ENCODE measurements at places on chromosomes 4 and X.

GRCh38 chrX:138411048-138411447, 300.5 kb downstream of the FGF13 start:
- DNase-seq, result no peak

GRCh38 chrX:67781132-67781531, 237.3 kb downstream of the AR start:
- peak; percentile 19 for DNase-seq

DNA sequence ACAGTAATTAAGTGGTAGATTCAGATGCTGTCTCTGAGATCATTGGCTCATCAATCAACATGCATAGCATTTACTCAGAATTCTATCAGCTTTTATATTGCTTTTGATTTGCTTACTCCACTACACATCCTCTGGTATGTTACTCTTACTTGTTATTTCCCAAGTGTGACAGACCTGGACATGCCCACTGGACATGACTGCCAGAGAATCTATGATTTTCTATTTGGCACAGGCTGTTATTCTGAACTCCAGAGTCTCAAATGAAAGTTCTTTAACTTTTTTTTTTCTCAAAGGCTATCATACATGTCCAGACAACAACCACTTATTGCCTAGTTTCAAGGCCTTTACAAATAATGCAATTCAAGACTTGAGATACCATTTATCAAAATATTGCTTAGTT, 116.1 kb upstream of the ARHGAP24 start:
- no peak for DNase-seq

GRCh38 chrX:45633419-45633818, 432.7 kb upstream of the DIPK2B start:
- no peak for DNase-seq

- no peak for DNase-seq
Measured at GRCh38 chr4:123606946-123607542, 210.4 kb downstream of the SPRY1 start.

DNA sequence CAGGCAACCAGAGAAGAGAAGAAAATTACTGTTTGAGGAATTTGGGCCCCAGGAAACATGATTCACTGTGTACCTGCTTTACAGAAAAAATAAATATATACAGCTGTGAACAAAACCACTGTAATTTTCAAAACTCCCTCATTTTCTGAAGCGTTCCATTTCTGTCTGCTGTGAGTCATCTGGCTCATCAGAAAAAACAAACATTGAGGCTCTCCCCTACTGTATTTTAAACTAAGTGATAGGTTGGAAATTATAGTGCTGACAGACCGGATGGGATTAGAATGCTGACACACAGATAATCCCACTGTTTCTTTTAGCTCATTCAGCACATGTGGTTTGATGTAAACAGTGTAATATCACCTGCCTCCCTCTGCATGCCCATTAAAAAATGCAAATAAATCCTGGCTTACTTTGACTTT, 847.0 kb downstream of the TRIML1 start:
- DNase-seq, result no peak

- no peak for DNase-seq
Measured at GRCh38 chr4:108703370-108703769, 53.0 kb downstream of the OSTC start.

DNA sequence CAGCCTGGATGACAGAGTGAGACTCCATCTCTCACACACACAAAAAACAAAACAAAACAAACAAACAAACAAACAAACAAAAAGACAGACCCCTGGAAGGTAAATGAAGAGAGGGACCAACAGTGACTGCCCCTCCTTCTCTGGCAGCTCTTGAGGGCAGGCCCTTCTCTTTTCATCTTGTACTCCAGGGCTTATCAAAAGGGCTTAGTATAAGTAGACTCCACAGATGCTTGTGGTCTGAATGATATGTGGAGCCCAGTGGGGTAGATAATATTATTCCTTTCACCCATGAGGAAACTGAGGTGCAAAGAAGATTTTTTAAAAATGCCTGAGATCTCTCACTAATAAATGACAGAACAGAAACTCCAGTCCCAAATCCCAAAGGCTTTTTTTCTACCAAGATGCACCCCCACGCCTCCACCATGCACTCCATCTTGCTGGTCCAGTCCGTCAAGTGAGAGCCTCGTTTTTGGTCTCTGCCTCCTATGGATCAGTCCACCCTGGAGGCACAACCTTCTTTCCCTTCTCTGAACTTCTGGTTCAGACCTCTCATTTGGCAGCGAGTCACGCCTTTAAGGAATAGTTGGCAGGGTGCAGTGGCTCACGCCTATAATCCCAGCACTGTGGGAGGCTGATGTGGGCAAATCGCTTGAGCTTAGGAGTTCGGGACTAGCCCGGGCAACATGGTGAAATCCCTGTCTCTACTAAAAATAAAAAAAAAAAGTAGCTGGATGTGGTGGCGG, 17.0 kb upstream of the CHRNA9 start:
- no peak for DNase-seq

Measured in left ventricle myocardium superior (tissue), 1 donor.